ENCODE measurements at places on chromosomes 2 and 18.

GRCh38 chr2:107592280-107592624, 234.4 kb upstream of the RGPD4 start:
- DNase-seq = no peak

- DNase-seq = no peak
These were observed 318.9 kb upstream of the ACVR2A start for GRCh38 chr2:147525819-147526489.

DNA sequence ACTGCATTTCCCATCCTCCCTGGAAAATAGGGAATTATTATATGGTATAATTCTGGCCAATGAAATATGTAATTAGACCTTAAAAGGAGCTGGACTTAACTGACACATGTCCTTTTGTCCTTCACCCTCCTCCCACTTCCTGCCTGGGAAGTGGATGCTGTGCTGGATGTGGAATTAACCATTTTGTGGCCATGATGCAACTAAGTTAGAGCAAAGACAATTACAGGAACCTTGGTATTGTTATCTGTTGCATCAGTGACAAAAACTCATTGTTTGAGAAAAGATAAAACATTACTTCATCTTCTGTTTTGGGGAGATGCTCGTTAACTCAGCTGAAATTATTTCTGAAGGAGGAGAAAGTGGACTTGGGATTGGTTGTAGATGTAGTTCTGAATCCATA, 227.7 kb upstream of the BOD1L2 start:
- DNase-seq = no peak

- no peak for DNase-seq
These were observed 136.6 kb upstream of the ACAA2 start for GRCh38 chr18:49949951-49950395.

GRCh38 chr2:160603771-160604510, 110.3 kb upstream of the RBMS1 start:
- no peak for DNase-seq

DNA sequence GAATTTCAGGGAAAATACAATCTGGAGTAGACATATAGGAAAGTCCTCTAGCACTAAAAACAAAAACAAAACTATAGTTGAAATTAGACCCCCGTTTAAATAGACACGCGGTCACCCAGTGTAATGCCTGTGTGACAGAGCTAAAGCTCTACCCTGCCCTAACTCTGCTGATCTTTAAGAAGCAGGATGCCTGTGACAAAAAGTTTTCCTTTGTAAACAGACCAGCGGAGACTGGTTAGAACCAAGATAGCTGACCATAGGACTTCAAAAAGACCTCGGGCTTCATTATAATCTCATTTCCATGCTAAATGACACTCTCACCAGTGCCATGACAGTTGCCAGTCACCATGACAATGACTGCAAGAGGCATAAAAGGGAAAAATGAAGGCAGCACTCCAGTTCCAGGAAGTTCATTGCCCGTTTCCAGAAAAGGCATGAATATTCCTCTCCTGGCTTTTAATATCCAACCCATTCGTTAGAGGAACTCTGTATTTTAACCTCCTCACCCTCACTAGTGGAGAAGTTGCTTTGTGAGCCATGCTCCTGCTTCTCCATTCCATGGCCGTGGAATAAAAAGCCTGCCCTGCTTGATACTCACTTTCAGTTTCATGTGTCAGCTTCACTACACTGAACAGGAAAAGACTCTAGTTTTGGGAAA, 157.2 kb upstream of the COPS8 start:
- DNase-seq = no peak

GRCh38 chr2:185274718-185275484, 463.7 kb upstream of the FSIP2 start:
- DNase-seq = no peak

- DNase-seq = no peak
These were observed 49.1 kb downstream of the DLGAP1 start for GRCh38 chr18:4405965-4406364.

- DNase-seq = peak; percentile 32
These were observed 30.2 kb downstream of the NRP2 start for GRCh38 chr2:205712508-205712907.

DNA sequence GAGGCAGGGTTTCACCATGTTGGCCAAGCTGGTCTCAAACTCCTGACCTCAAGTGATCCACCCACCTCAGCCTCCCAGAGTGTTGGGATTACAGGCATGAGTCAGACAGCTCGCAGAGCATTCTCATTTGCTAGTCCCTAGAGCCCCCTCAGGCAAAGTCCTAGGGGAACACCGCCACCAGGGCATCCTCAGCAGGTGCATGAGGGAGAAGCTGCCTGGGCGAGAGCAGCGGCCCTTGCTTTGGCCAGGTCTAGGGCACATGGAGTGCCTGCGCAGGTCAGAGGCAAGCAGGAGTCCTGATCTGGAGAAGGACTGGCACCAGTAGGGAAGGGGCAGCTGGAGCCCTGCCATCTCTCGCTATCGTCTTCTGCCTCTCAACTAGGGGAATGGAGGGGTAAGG, 32.4 kb downstream of the NGEF start:
- no peak for DNase-seq

GRCh38 chr2:170917957-170918356, 11.1 kb upstream of the GORASP2 start:
- no peak for DNase-seq
